ENCODE measurements at places on chromosomes 2 and 18.
A peak's percentile ranks its signal among the peaks of the same experiment; 100 is the strongest.

DNA sequence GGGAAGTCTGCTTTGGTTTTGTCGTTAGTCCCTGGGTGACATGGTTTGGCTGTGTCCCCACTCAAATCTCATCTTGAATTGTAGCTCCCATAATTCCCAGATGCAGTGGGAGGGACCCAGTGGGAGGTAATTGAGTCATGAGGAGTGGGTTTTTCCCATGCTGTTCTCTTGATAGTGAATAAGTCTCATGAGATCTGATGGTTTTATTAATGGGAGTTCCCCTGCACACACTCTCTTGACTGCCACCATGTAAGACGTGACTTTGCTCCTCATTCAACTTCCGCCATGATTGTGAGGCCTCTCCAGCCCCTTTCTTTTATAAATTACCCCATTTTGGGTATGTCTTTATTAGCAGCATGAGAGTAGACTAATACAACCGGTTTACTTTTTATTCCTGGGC lies 405.8 kb upstream of the ID2 start:
- DNase-seq: no peak

DNA sequence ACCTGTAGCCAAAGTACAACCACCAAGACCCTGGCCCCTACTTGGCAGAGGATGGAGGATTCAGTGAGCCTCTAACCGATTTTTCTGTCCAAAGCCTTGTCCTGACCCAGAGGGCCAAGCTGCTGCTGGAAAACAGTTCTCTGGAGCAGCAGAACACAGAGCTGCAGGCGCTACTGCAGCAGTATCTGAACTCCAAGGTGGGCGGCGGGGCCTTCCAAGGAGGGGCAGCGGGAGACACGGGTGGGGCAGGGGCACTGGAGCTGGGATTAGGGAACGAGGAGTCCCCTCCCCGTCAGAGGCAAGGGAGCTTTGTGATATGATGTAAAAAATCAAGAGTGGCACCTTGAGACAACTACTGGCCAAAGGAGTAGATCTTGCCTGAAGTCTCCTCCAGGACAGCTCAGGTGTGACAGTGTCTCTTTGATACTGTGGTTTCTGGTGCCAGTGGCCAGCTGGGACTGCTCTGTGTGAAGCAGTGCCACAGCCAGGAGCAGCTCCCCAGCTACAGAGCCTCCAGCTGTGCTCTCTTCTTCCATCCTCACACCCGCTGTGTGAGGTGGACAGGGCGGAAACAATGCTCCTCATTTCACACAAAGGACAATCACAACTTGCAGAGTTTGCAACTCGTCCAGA lies 22.8 kb downstream of the OTOF start:
- no peak for DNase-seq

- no peak for DNase-seq
These were observed 111.8 kb upstream of the ZNF521 start for GRCh38 chr18:25463726-25464125.

DNA sequence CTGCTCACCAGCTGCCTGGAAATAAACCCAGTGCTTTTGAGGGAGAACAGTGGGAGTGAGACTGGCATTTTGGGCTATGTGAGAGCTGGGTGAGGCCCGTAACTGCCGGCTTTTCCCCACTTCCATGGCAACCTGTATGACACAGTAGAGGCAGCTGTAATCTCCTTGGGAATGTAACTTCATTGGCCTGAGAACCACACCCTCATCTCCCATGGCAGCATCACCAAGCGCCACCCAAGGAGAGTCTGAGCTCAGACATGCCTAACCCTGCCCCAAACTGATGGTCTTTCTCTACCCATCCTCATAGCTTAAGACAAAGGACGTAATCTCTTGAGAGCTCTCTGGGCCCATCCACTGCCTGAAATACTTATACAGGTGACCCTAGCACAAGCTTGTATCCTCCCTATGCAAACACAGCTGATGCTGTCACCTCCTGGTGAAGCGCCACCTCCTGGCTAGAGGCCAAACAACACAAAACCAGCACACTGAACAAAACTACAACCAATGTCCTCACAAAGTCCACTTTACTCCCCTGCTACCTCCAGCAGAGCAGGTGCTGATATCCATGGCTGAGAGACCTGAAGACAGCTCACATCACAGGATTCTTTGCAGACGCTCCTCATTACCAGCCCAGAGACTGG lies 763.4 kb upstream of the NRXN1 start:
- peak; percentile 34 for DNase-seq

GRCh38 chr2:174711206-174711605 lies 53.1 kb downstream of the CHRNA1 start:
- no peak for DNase-seq

DNA sequence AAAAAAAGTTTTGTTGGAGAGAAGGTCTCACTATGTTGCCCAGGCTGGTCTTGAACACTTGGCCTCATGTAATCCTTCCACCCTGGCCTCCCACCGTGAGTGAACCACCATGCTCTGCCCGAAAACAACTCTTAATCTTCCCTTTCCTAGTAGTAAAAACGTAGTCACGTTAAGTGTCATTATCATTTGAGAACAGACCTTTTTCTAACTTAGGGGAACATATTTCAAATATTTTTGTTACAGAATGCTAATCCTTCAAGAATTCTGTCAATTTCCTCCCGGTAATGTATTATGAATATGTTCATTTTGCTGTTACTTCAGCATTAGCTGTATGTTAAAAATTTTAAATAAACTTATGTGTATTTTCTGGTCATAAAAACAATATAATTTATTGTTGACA lies 49.7 kb downstream of the MTA3 start:
- no peak for DNase-seq

- no peak for DNase-seq
These were observed 980.6 kb upstream of the PIK3C3 start for GRCh38 chr18:40974448-40974847.

DNA sequence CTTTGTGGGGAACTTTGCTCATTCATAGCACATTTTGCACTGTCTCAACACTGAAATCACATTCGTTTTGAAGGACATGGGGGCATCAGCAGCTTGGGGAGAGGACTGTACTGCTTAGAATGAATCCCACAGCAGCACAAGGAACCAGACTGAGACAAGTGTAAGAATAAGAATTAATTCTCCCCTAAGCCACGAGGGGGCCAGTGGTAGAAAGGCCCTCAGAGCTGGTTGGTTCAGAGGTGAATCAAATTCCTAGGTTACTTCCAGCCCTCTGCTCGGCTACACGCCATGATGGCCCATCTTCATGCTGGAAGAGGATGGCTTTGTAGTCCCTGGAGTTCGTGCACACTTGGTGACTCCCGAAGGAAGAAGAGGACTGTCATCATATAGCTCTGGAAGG lies 12.0 kb upstream of the MC5R start:
- peak; percentile 15 for DNase-seq

- DNase-seq: peak; percentile 70
These were observed 330.2 kb upstream of the FANCL start for GRCh38 chr2:58571181-58571852.

DNA sequence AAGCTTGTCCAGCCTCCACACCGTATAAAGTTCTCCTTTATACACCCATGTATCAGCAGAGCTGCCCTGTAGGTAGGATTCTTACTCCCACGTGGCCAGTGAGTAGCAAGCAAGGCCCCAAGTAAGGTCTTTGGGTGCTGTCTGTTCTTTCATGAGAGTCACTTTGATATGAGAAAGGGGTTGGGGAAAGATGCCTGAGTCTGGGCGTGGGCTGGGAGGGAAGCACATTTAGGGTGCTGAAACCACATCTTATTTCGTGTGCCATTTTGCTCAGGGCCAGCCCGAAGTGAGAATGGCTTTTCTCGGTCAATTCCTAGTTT lies 436 bp upstream of the ITPRIPL1 start:
- no peak for DNase-seq

DNA sequence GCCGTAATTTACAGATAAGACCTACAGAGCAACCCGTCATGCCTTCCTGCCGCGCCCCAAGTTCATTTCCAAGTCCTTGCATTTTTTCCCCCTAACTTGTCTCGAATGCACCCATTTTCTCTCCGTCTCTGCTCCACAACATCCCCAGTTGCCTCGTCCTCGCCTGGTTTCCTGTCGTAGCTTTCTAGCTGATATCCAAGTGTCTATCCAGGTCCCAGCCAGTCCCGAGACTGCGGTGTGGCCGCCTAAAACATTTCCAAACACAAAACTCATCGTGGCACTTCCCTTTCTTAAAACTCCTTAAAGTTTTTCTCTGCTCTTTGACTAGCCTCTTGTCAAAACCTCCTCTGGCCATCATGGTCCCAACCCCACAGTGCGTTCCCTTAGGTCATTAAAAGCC lies 1.2 kb upstream of the BARD1 start:
- peak; percentile 15 for DNase-seq
